ENCODE measurements at places on chromosomes 4 and X. TPM values are rescaled to one million over a fixed set of nuclear protein-coding genes. Genes with fewer than 3 reads are reported as not detected.
A peak's percentile ranks its signal among the peaks of the same experiment; 100 is the strongest.

The MTHFD2L gene
- 68.5 TPM for total RNA-seq

GRCh38 chrX:154840856-154841255 lies 6.4 kb upstream of the SMIM9 start:
- DNase-seq, result peak; percentile 9

DNA sequence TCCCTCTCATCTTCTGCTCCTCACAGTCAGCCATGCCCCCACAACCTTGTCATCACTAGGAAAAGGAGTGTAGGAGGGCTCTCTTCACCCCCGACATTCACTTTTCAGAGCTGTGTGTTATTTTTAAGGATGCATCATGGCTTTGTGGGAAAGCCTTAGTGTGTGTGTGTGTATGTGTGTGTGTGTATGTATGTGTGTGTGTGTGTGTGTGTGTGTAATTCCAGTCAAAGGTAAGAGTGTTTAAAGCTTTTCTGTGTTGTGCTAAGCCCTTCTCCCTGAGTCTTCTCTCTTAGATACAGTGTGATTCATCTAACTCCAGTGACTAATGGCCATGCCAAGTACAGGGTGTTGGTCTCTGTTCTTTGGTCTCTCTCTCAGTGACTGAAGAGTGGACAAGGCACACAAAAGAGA lies 76.6 kb downstream of the CHIC2 start:
- peak; percentile 88 for DNase-seq

- no peak for DNase-seq
Measured at GRCh38 chr4:153480704-153481103, 14.5 kb downstream of the TMEM131L start.

The CYLC1 gene
- not detected for total RNA-seq

DNA sequence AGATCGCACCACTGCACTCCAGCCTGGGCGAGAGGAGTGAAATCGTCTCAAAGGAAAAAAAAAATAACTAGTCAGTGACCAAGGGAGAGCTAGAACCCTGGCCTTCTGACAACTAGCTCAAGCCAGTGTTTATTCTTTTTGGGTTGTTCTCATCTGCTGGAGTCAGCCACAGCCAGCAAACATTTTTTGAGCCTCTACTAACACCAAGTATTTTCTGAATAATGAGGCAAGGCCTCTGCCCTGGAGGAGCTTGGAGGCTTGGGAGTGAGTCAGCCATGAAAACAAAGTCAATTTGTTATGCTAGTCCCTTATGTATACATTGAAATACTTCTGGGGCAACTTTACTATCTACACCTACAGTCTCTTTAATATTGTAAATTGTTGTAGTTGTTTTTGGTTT lies 46.5 kb downstream of the TMA16 start:
- peak; percentile 65 for DNase-seq

DNA sequence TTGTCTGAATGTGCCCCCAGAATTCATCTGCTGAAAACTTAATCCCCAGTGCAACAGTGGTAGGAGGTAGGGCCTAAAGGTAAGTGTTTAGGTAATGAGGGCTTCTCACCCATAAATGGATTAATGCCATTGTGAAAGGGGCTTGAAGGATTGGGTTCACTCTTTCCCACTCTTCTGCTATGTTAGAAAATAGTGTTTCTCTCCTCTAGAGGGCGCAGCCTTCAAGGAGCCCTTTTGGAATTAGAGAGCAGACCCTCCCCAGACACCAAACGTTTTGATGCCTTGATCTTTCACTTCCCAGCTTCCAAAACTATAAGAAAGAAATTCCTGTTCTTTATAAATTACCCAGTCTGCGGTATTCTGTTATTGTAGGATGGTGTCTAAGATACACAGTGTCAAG lies 706.4 kb downstream of the SMARCA1 start:
- no peak for DNase-seq

- no peak for DNase-seq
Measured at GRCh38 chr4:153620352-153620751, 63.7 kb upstream of the TLR2 start.

- no peak for DNase-seq
Measured at GRCh38 chrX:112841820-112842157, 1.2 kb upstream of the AMOT start.

- no peak for DNase-seq
Measured at GRCh38 chrX:2751291-2751690, 549 bp upstream of the XG start.

GRCh38 chr4:99190336-99190735 lies 28.7 kb downstream of the ADH6 start:
- no peak for DNase-seq

DNA sequence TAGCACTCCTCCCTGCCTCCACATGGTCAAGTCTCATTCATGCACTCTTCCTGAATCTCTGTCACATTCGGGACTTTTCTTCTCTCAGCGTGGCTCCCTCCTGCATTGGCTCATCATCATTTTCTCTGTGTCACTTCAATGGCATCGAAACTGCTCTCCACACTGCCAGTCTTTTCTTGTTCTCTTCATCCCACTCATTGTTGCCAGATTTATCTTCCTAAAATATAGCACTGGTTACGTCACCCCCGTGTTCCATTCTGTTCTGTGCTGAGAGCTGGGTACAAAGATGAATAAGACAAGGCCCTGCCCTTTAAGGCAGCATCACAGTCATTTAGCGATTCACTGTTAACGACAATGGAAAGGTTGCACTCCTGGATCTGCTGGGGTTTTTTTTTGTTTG lies 174.4 kb upstream of the TBC1D9 start:
- no peak for DNase-seq

DNA sequence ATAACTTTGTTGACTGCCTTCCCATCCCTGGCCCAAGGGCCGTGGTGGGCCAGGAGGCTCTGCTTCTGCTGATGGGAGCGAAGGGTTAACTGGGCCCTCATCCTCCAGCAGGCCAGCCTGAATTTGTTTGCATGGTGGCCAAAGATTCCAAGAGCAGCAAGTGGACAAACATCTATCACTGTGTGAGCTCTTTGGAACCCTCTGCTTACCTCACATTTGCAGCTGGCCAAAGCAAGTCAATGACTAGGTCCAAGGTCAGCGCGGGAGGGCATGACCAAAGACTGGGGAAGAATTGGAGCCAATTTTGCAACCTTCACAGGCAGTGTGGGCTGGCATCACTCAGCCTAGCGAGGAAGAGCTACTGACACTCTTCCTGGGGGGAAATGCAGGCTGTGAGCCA lies 67.8 kb upstream of the ATP6AP2 start:
- no peak for DNase-seq

DNA sequence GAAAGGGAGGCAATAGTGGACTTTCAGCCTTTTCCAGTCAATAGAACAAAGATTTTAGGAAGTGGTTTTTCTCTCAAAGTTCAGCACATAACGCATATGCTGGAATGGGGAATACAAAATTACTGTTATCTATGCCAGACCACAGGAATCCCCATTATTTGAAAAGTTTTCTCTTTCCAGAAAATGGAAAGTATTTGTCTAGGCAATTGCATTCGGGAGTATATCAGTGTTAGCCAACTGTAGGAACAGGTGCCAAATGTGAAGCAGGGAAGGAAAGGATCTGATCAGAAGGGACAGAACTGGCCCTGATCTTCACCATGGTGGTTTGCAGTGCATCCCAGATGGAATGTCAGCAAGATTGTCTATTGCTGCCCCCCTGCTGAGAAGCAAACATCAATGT lies 213.6 kb downstream of the CPE start:
- no peak for DNase-seq

GRCh38 chr4:88077911-88078524 lies 70.6 kb downstream of the PKD2 start:
- DNase-seq, result no peak

DNA sequence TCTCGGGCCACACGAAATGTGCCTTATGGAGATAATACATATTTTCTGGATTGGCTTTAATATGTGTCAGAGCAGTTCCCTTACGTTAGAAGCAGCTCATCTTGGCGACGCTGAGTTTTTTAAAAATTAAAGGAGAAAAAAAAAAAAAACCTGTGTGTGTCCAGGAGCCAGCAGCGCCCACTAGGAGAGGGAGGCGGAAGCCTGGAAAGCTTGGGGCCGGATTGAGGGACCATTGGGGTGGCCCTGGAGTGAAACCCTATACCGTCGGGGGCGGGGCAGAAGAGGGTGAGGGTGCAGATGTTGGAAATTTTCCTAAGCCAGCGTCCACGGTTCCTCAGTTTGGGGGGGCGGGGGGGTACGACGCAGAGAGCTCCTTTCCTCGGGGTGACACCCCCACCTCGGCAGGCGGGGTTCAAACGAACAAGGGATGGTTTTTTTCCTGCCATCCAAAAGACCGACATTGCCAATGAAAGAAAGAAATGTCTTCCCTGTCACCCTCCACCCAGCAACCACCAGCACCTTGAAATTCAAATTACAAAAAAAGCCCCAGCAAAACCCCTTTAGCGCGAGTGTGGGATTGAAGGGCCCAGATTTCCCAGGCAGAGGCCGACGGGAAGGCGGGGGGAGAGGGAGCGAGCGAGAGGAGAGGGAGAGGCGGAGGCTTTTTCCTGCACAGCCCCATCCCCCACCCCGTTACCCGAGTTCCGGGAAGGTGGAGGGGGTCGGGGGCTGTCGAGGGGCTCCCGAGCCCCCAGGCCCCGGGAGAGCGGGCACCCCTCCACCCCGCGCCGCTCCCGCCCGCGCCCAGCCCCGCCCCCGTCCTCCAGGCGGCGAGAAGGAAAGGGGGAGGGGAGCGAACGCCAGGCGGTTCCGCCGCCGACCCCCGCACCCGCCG lies 859 bp downstream of the SMARCA1 start:
- DNase-seq, result peak; percentile 56
